Pancreas (tissue), 10 donors: ENCODE measurements at places on chromosomes 6 and 20.

- DNase-seq, result no peak
Observed at GRCh38 chr20:10591946-10592521, 81.8 kb downstream of the JAG1 start.

- no peak for DNase-seq
Observed at GRCh38 chr6:11367638-11368199, 135.3 kb upstream of the NEDD9 start.

DNA sequence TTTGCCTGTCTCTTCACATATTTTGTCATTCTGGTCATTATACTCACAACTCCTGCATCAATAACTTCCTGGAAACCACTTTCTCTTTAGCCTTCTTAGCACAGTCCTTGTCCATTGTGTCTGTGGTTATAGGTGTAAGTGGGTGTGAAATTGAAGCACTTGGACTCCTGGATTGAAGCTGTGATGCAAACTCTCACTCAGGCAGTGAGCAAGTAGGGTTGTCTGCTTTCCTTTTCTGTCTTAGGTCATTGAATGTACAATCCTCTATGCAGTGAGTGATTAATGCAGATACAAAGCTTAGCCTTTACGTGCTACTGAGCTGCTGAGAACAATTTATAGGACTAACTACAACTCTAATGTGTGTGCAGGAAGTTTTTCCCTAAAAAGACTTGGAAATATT, 54.8 kb downstream of the ADGRB3 start:
- no peak for DNase-seq

DNA sequence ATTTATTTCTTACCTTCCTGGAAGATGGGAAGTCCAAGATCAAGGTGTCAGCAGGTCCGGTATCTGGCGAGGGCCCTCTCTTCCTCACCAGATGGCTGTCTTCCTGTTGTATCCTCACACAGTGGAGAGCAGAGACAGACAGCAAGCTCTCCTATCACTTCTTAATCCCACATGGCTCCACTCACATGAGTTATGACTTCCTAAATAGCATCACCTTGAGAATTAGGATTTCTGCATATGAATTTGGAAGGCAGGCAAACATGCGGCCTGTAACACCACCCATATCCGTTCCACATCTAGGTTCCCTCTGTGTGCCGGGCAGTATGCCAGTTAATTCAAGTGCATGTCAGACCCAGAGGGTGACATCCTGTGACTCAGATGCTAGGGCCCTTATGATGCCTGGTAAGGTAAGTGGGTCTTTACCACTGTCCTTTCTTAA, 2.1 kb downstream of the RAET1E start:
- DNase-seq, result no peak

DNA sequence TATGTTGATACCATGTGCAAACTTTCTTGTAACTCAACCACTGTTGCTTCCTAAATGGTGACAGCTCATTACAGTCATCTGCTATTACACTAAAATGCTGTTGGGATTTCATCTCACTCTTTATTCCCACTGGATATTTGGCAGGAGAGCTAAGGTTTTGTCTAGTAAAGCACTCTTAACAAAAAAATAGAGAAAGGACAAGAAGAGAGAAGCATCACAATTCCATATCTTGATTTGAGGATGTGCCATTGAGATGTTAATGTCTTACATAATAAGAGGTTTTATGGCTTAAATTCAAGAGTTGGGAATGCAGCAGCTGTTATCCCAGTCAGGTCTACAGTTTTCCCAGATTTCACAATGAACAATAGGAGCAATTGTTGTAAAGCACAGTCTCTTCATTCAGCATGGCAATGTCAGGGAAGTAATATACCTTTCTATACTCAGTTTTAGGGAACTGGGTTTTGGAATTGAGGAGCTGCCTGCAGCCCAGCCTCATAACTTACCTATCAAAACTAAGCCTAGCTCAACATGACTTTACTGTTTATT, 134.9 kb downstream of the ISM1 start:
- DNase-seq, result no peak

DNA sequence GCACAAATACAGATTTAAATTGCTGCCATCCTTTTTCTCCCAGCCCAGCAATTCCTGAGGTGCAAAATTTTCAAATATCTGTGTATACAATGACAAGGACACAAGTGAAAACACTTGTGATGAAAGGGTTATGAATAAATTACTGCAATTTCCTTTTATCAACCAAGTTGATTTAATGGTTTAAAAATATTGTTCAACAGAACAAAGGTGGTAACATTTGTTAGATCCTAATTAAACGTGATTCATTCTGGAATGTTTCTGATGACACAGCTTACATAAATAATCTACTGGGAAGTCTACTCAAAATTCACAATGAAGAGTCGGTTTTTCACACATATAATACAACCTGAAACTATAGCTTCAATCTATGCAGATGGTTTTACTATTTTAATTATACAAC, 17.1 kb downstream of the B4GALT5 start:
- DNase-seq, result no peak
